ENCODE measurements at places on chromosomes 16 and 17. TPM values are rescaled to one million over a fixed set of nuclear protein-coding genes. Genes with fewer than 3 reads are reported as not detected.

GRCh38 chr17:48241131-48241591 lies 133.6 kb downstream of the SNX11 start:
- DNase-seq: no peak

DNA sequence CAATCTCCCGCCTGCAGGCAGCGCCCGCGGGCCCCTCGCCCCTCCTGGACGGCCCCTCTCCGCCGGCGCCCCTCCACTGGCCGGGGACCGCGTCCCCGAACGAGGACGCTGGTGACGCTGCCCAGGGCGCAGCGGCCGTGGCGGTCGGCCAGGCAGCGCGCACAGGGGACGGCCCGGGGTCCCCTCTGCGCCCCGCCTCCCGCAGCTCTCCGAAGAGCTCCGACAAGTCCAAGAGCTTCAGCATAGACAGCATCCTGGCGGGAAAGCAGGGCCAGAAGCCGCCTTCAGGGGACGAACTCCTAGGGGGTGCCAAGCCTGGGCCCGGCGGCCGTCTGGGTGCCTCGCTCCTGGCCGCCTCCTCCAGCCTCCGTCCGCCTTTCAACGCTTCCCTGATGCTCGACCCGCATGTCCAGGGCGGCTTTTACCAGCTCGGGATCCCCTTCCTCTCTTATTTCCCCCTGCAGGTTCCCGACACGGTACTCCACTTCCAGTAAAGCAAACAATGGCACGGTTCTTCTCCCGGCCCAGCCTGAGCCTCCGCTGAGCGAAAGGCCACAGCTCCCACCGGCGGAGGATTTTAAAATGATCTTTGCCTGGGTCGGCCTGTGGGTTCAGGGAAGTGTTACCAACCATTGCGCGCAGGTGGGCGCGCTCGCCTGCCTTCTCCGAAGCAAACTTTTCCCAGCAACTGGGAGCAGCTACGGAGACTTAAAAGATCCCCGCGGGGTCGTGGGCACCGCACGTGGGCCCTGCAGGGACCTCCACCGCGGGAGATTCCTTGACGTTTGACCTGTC lies 1.1 kb downstream of the FOXL1 start:
- no peak for DNase-seq

GRCh38 chr16:10616756-10617640 lies 36.6 kb upstream of the EMP2 start:
- peak; percentile 62 for DNase-seq

The LITAF gene
- total RNA-seq: 60.8 TPM

- DNase-seq: no peak
Measured at GRCh38 chr17:19433255-19433654, 22.2 kb downstream of the RNF112 start.

The NOL3 gene
- total RNA-seq: 14.0 TPM

GRCh38 chr17:6376931-6377361 lies 58.0 kb downstream of the AIPL1 start:
- no peak for DNase-seq

GRCh38 chr17:83109793-83110645 lies 30.6 kb downstream of the METRNL start:
- DNase-seq: peak; percentile 89

The ADAMTS18 gene
- 7.4 TPM for total RNA-seq

GRCh38 chr16:69644790-69645189 lies 79.0 kb downstream of the NFAT5 start:
- DNase-seq: no peak

GRCh38 chr16:2702871-2703745 lies 16.9 kb downstream of the PRSS27 start:
- no peak for DNase-seq

The TBKBP1 gene
- 53.9 TPM for total RNA-seq

The TCF25 gene
- total RNA-seq: 313 TPM
